ENCODE measurements at places on chromosomes 16 and 17.

DNA sequence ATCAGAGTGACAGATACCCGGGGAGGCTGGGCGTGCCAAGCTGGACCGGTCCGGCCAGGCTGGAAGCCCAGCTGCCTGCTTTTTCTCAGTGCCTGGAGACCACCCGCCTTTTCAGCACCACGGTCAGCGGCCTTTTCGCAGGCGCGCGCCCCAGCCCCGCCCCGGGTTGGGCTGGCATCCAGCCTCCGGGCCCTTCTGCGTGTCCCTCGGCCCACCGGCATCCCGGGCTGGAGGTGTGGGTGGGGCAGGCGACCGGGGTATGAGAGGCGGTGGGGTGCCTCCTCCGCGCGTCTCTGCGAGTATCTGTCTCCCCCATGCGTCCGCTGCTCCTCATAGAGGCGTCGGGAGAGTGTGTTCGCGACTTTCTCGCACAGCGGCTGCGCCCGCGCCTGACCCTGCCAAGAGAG, 102.5 kb downstream of the MRM1 start:
- DNase-seq = no peak

DNA sequence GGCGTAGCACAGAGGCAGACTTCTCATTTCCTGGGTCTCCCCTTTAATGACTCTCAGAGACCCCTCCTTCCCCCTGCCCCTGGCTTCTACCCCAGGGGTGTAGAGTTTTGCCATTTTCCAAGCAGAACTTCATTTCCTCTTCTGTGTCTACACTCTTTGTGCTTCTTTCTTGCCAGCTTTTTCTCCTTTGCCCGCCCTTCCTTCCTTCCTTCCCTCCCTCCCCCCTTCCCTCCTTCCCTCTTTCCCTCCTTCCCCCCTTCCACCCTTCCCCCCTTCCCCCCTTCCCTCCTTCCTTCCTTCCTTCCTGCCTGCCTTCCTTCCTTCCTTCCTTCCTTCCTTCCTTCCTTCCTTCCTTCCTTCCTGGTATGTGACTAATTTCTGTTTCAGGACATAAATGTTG, 47.0 kb downstream of the MAPT start:
- no peak for DNase-seq

- no peak for DNase-seq
Measured at GRCh38 chr17:2724784-2725164, 13.2 kb upstream of the CLUH start.

GRCh38 chr17:21028192-21028591, 14.6 kb downstream of the USP22 start:
- no peak for DNase-seq

DNA sequence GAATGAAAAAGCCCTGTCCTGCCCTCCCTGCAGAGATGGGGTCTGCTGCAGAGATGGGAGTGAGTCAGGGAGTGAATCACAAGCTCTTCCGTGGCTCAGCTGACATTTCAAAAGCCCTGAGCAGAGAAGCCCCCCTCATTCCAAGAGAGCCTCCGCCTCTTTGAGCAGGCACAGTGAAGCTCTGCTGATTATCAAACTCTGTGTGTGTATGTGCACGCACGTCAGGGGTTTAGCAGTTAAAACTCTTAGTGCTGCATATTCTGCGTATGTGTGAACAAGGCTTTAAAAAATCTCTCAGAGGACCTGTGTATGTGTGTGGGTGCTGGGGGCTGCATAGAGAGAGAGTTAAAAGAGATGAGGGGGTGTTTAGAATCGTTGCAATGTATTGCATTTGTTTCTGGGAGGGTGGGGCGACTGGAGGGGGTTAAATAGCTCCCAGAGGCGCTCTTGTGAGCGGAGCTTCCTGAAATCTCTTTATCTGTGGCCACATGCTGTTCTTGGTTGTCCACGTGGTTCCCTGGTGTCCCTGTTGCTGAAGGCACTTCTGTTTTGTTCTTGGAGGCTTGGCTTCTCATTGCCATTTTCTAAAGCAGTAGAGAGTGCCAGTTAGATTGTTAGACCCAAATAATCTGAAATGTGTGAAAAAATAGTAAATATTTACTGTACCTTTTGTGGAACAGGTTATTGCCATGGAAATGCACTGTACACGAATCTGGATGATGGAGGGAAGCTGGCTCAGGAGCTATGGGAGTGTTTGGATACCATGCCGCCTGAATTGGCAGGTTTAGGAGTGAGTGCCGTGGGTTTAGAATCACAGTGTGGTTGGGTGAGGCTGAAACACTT, 116.6 kb downstream of the PRKCB start:
- DNase-seq = no peak

DNA sequence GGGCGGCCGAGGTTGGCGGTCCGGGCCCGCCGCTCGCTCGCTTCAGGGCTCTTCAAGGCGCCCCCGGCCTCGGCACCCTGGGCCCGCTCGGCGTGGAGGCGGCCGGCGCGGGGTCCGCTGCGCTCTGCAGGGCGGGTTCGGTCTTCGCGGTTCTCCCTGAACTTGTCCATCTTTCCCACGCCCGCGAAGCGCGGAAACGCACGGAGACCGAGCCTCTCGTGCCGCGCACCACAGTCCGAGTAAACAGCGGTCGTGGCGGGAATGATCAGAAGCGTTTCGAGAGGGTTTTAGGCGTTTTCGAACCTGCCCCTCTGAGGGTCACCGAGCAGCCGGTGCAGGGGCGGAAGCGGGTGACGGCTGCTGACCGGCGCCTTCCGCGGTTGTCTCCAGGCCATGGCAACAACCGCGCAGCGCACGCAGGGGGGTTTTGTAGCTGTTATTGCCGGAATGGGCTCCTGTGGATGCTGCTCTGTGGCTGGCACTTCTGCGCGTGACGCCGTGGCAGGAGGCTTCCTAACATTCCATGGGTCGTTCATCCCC, 414 bp downstream of the NARF start:
- DNase-seq = no peak

DNA sequence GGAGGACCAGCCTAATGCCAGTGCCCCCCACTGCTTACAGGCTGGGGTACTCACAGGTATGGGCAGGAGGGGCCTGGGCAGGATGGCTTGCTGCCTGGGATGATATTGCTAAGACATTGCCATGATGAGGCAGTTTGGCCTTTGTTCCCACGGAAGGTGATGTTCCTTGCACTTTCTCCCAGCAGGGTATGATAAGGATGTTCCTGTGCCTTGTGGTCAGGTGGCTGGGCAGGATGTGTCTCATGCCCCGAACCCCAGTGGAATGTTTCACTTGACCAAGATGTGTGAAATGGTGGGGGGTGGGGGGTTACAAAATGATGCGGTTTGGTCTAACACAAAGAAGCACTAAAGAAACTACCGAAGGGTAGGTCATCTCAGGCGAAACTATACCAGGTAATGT, 337.8 kb upstream of the ZFHX3 start:
- no peak for DNase-seq

- DNase-seq = no peak
Measured at GRCh38 chr16:48609652-48610029, 339 bp downstream of the N4BP1 start.

DNA sequence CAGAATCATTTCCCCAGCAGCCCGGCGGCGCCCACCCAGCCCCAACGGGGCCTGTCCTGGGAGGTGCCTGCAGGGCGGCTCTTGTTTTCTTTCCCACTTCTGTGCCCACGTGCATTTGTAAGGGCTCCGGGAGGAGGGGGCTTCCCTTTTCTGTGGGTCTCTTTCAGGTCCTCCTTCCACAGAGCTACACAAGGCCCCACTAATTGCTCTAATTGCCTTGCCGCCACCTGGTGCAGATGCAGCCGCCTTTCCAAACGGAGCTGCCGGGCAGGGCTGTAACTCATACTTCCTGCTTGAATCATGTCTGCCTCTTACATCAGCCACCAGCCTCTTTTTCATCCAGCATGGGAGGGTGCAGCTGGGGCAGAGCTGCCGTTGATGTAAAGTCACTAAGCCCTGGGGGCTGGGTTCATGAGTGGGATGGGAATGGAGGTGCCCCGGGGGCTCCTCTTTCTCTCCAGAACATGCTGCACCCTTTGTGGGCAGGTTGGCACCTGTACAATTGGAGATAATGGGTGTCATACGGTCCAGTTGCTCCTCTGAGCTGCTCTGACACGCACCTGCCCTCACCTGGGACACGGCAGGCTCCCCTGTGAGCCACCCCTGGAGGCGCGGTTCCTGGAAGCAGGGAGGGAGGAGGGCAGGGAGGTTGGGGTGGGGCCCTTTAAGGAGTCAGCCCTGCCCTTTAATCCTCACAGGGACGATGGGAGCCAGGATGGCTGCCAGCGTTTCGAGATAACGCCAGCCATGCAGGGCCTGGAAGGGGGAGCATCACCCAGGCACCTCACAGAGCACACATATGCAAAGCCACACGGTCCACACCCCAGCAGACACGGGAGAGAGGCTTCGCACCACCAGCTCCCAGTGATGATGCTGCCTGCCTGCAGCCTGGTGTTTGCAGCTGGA, 41.1 kb upstream of the KLHDC4 start:
- peak; percentile 73 for DNase-seq

- DNase-seq = no peak
Measured at GRCh38 chr16:85072076-85072860, 40.0 kb downstream of the CIBAR2 start.

DNA sequence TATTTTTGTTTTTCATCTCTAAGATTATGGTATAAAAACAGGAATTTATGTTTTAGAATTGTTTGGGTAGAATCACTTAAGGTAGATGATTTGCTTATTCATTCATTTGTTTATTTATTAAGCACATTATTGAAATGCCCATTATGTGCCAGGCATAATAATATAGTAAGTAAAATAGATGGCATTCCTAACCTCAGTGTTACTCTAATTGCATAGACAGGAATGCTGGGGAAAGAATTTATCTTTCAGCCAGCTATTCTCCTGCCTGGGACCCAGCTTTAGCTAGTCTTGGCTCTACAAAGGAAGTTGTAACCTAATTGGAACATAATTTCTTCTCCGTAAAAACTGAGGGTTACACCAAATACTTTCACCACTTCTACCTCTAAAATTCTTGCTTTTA, 44.6 kb downstream of the NFAT5 start:
- DNase-seq = no peak

- DNase-seq = no peak
Measured at GRCh38 chr17:55641676-55642081, 81.0 kb downstream of the TMEM100 start.

- no peak for DNase-seq
Measured at GRCh38 chr16:30903002-30903401, 6.6 kb downstream of the CTF1 start.

- no peak for DNase-seq
Measured at GRCh38 chr16:83102336-83102735, 475.6 kb downstream of the CDH13 start.

DNA sequence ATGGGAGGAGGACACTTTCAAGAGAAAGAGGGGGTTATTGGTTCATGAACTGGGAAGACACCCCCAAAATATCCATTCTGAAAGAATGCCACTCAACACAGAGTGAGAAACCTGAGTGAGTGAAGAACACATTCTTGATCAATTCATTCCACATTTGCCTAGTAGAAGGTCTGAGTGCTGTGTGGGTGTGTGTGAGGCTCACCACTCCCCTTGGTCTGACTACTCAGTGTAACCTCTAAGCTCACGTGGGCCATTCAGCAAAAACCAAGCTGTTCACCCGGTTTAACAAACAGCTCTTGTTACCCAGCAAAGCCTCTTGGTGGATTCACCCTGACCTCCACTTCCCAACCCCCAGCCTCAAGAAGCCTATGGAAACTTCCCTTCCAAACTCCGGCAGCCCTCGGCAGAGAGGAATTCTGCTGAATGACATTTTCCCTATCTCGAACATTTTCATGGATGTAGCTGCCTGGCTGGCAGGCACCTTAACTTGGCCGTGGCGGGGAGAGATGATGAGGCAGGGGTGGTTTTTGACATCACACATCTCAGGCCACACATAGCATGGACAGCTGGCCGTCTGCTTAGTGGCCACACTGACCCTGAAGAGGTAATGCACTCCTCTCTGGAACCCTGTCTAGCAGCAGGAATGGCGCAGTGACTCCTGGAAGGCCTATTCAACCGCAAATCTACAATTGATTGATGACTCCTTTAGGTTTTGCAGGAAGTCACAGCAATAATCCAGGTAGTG, 11.6 kb downstream of the ST6GALNAC1 start:
- no peak for DNase-seq

- no peak for DNase-seq
Measured at GRCh38 chr16:69116256-69116875, 10.9 kb downstream of the HAS3 start.

DNA sequence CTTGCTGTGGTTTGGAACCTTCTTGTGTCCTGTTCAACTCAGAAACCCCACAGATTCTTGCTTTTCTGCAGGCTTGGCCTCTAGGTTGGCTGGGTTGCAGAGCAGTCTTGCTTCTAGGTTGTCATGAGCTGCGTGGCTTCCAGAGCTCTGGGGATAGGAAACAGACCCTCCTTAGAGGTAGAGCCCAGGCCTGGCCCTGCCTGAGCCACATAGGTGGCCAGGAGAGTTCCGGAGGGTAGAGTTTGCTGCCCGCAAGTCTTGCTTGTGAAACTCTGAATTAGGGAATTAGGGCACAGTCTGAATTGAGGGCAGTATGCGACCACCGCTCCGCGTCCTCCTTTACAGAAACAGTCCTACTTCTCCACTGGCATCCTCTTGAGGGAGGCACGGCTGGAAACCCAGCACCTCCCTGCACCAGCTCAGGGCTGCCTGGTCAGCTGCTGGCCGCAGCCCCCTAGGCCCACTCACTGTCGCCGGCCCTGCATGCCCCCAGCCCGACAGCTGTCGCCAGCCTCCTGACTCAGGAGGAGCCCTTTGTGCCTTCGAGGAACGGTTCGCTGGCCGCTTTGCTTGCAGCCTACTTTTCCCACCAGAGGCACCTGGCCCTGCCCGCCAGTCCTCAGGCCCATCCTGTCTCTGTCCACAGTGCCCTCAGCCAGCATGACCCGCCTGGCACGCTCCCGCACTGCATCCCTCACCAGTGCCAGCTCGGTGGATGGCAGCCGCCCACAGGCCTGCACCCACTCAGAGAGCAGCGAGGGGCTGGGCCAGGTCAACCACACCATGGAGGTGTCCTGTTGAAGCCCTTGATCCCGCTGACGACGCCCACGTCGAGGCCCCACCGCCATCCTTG, 4.3 kb upstream of the SETD6 start:
- DNase-seq = no peak

- no peak for DNase-seq
Measured at GRCh38 chr17:44353672-44354331, 8.7 kb downstream of the GRN start.

DNA sequence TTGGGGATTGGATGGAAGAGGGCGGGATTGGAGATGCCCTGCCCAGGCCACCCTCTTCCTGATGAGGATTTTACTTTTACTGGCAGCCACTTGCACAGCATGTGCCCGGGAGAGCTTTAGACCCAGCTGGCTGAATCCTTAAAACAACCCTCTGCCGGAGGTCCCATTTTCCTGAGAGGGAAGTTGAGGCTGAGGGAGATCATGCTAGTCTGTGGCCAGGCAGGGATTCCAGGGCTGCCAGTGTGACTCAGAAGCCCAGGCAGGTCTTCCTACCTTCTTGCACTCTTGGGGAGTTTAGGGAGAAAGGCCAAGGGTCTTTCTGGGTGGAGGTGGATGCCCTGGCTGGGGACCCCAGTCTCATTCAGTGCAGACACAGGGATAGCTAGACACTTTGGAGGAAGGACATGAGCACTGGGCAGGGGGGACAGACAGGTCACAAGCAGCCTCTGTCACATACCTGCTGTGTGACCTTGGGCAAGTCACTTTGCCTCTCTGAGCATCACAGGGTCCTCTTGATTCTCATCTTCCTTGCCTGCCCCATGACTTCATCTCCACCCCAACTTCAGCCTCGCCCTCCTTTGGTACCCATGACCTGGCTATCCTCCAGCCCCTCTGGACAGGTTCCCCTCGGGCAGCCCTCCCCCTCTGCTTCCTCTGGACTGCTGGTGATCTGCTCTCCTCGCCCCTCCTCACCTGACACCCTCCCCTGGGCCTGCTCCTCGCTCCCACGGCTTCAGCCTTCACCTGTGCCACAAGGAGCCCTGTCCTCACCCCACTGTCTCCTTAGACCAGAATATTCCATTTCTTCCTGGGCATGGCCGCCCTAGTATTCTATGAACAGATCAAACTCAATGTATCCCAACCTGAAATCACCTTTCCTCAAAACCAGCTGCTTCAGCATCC, 11.3 kb upstream of the DCAF7 start:
- no peak for DNase-seq
